Fibroblast of the aortic adventitia (primary cell): ENCODE measurements at places on chromosomes 5 and 9.

- no peak for DNase-seq
These were observed 197.1 kb downstream of the TMC1 start for GRCh38 chr9:72718503-72718902.

- DNase-seq: no peak
These were observed 197.3 kb downstream of the MELK start for GRCh38 chr9:36770025-36770424.

DNA sequence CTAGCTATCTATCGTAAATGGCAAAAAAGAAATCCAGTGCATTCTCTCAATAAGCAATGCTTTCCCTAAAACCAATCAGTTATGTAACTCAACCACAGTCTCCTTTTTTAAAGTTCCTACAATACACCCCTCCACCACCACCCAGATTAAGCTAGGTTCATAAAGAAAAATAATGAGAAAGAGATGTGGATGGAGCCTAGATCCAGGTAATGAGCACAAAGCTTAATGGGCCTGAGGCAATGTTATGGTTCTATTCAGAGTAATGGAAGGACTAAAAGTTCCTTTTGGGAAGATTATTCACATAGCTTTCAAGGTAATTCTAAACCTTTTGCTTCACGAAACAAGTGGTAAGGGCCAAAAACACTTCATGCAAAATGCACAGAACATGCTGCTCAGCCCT, 113.5 kb downstream of the MPDZ start:
- no peak for DNase-seq

DNA sequence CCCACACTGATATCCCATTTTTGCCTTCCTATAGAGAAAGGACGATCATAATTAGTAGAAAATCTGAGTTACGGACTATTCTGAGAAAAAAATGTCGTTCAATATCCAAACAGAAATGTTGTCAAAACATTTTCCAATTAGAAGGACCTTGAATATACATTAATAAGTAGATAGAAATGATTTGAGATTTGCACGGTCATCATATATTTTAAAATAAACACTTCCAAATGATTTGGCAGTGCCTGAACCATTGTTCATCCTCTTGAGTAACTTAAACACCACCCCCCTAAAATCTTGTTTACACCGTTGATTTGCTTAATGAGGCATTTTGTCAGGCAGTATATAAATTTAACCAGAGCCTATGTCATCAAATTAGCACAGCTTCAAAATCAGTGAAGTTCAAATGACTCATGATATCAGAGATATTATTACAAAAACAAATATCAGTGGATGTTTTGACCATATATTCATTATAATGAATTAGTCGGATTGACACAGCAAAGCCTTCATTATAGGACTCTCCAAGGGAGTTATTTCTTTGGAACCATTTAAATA, 105.0 kb downstream of the ACTL7B start:
- no peak for DNase-seq

- no peak for DNase-seq
These were observed 58.6 kb upstream of the PPARGC1B start for GRCh38 chr5:149671544-149671943.

GRCh38 chr9:97703437-97704344, 6.6 kb upstream of the XPA start:
- peak; percentile 94 for DNase-seq

- DNase-seq: peak; percentile 46
These were observed 7.1 kb downstream of the GLIS3 start for GRCh38 chr9:4292781-4293180.

GRCh38 chr5:34550964-34551363, 105.2 kb upstream of the RAI14 start:
- DNase-seq: no peak

DNA sequence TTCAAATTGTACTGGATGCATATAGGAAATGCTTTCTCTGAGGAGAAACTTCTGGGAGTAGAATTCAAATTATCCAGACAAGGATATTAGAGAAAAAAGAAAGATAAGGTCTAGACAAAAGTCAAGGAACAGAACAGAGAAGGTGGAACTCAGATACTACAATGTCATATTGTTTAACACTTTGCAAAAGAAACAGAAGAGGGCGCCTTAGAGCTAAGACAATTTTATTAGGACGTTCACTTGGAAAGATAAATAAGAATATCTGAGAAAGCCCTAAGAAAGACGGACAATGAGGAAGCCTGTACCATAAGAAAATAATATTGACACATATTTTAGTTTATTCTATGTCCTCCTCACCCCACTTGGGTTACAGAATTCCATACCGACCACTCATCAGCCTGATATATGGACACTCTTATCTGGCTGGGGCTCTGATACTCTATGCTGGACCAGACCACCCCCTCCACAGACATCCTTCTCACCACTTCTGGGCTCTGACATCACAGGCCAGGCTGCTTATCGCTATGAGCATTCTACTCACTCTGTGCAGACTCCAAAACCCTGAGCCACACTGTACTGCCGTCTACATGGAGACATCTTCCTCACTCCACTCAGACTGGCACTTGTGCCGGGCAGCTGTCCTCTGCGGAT, 9.1 kb upstream of the AK3 start:
- peak; percentile 70 for DNase-seq

GRCh38 chr5:132074091-132074771, 642 bp downstream of the CSF2 start:
- no peak for DNase-seq

DNA sequence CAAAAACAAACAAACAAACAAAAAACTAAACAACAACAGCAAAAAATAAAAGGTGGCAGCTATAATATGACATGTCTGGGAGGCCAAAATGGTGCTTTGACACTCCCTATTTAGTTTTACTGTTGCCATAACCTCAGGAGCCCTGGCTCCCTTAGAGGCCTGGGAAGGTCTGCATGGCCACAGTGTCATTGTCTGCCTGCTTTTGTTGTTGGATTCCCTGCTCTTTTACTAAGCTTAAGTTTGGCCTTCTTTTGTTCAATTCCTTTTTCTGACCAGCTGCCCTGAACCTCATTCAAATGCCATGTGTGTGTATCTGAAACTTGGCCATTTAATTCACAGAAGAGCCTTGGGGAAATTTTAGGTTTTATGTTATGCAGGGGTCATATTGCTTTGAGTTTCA, 458.2 kb downstream of the TMEM232 start:
- no peak for DNase-seq

DNA sequence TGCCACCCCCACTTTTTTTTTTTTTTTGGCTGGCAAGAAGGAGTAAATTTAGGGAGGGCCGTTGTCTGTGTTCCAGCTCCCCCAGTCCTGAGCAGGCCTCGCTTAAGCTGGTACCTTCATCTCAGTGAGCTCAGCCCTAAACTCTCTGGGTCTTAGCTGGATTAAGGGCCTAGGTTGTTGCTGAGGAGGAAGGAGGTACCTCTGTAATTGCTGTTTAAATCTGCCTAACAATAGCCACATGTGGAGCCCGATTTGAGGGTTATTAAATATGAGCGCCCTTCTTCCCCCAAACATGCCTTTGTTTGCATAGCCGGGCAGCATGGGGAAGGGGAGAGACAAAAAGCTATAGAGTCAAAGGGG, 179.0 kb upstream of the PITX1 start:
- DNase-seq: no peak

DNA sequence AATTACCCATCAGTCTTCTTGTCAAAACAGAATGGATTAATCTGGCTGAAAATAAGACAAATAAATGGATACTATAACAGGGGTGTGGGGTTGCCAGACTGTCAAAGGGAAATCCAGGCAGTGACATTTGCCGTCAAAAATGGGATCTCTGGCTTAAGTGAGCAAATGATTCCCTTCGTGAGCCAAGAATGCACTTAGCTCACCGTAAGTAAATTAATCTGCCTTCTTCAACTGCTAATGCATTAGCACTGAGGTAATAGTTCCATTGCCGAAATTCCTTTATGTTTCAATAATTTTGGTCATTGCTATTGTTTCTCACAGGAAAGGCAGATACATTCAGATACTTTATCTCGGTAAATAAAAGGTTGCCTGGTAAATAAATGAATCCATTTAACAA, 377.8 kb downstream of the KIAA0825 start:
- peak; percentile 51 for DNase-seq

DNA sequence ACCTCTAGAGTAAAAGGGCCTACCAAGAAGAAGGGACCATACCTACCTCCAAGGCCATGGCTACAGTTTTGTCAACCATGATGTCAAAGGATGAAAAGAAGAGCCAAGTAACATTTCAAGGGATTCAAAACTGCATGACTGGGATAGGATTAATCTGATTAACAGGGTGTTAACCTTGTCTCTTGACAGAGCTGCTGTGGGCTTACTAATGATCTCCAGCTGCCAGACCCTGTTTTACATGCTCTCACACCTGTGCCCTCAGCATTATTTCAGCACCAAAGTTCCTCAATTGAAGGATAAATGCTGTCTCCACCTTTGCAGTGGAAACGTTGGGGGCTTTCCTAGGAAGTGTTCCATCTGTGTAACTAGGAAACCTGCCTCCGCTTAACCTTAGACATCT, 78.3 kb downstream of the DMAC1 start:
- no peak for DNase-seq

- DNase-seq: no peak
These were observed 36.2 kb downstream of the NACC2 start for GRCh38 chr9:136058801-136059302.

- DNase-seq: no peak
These were observed 122.5 kb upstream of the RASGRF2 start for GRCh38 chr5:80837679-80838078.

- DNase-seq: peak; percentile 86
These were observed 892 bp upstream of the TNC start for GRCh38 chr9:115118879-115119218.

GRCh38 chr5:110514030-110514429, 212.4 kb downstream of the TMEM232 start:
- no peak for DNase-seq
